ENCODE measurements at places on chromosomes 7 and 10. TPM values are rescaled to one million over a fixed set of nuclear protein-coding genes. Genes with fewer than 3 reads are reported as not detected.

The GET4 gene
- total RNA-seq = 36.3 TPM

The FAM221A gene
- 4.4 TPM for total RNA-seq

The SLC29A4 gene
- total RNA-seq = 0.25 TPM

DNA sequence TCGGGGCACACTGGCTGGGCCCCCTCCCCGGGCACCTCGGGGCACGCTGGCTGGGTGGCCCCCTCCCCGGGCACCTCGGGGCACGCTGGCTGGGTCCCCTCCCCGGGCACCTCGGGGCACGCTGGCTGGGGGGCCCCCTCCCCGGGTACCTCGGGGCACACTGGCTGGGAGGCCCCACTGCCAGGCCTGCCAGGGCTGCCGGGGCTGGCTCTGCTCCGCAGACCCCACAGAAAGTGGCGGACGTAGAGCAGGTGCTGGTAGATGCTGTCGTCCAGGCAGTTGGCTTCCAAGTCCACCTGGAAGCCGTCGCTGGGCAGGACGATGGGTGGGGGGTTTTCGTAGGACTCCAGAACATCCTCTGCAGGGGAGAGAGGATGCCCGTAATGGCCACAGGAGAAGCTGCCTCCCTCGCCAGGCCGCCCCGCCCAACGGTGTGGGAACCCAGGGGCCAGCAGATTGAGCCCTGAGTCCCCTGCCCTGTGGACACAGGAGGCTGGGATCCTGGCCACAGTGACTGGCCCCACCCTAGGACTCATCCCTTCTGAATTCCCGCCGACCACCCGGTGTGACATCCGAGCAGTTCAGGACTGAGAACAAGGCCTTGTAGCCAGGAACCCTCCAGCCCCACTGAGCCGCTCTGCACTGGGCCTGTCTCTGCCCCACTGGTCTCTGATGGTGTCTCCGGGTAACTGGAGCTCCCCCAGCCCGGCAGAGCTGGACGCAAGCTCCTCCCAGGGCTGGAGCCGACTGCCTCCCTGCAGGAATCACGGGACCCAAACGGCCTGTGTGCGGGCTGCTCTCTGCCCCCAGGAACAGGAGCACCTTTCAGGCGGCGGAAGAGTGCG, 28.2 kb downstream of the AP5Z1 start:
- H3K27ac ChIP-seq = no peak overlapping the region
- DNase-seq = no peak
- peaks cover 16% of the 10 kb centered on the region for H3K27me3 ChIP-seq
- no peaks in the 10 kb centered on the region for H3K4me1 ChIP-seq
- no peak overlapping the region for H3K4me3 ChIP-seq

GRCh38 chr7:28739826-28740225, 218.3 kb downstream of the TRIL start:
- H3K4me3 ChIP-seq = no peak overlapping the region
- H3K4me1 ChIP-seq = no peaks in the 10 kb centered on the region
- peaks cover 1% of the 10 kb centered on the region for H3K27me3 ChIP-seq
- H3K27ac ChIP-seq = no peak overlapping the region
